ENCODE measurements at places on chromosomes 7 and 10.
A peak's percentile ranks its signal among the peaks of the same experiment; 100 is the strongest.

DNA sequence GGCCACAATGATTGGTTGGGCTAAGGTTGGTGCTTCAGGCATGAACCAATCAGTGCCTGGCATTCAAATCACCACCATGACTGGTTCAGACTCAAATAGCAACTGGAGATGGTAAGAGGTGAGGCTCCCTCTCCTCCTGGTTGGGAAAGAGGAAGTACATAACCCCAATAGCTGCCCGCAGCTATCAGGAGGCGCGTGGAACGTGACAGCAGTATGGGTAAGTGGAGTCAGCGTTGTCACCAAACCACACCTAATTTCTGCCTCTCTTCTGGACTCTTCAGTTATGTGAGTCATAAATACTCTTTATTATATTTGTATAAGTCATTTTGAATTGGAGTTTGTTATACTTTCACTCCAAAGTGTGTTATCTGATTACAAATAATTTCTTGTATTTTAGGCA is 17.9 kb upstream of the ITGA8 start:
- no peak for DNase-seq

DNA sequence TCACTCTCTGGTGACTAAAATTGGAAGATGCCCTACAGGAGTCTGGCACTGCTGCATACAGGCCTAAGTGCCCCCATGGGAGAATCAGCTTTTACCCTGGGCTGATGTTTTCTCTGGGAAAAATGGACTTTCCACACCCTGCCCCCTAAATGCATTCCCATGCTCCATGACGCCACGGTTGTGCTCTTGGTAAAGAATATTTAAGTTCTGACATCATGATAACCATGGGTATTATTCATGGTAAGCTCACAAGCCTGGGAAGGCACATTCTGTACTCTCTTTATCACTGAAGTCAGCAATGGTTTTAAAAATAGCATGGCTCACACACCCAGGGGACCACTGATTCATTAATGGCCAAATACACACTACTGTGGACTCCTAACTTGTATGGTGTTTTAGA is 43.4 kb downstream of the HIPK2 start:
- DNase-seq: no peak

DNA sequence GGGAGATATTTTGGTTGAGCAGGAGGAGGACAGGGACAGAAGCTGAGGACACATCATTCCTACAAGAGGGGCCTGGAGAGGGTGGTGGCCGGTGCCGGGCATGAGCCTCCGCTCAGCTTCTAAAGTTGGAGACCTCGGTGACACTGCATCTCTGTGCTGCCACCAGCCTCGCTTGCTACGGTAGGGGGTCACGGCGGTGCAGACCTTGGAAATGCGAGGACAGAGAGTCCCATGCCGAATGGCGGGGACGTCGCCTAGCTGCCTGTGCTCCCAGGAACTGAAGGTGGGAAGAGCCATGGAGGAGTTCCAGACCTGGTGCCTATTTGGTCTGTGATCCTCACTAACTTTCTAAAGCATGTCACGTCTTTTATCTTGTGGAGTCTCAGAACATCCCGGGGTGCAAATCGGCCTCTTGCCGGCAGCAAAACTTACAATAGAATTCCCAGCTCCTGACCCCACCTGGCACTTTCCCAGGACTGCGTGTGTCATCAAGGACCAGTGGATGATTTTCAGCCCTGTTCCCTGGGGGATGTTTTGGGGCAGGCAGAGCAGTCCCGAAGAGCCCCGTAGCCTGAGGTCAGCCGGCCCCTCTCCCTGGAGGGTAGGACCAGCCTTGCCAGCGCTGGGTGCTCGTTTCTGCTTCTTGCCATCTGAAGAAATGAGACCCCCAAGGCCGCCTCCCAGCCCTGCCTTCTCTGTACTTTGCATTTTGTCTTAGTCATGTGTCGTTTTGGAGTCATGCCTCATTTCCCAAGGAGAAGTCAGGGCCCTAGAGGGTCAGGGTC is 205.8 kb upstream of the SHH start:
- no peak for DNase-seq

DNA sequence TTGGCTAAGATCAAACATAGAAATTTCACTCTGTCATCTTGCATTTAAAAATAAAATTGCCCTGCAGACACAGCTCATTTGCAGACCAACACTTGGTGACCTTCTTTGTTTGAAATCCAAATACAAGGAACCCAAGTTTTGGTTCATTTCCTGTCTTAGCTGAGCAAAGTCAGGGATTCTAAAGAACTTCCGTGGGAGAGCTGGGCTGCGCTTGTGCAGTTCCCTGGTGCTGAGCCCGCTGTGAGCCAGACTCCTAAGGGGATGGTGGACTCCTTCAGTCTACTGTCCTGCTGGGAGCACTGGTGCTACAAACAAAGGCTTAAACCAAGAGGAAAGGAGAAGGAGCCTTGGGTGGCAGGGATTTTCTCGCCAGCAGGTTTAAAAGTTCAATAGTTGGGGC is 60.0 kb downstream of the MYOF start:
- no peak for DNase-seq

GRCh38 chr7:122887198-122887597 is 938 bp upstream of the CADPS2 start:
- DNase-seq: peak; percentile 36

DNA sequence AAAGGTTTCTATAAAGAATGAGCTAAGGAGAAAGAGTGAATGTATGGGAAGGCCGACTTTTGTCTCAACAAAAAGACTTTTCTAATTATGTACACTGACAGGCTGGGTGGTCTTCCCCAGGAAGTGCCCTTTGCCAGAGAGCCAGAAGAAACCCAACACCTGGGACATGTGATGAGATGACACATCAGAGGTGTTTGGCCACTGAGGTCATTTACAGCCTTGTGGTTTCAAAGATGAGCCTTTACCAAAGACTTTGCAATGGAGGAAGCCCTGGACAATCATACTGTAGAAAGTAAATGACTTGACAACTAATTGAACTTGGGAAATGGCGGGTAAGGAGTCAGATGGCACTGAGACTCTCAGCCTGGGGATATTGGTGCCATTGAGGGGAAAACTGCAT is 3.4 kb upstream of the NRG3 start:
- DNase-seq: no peak

DNA sequence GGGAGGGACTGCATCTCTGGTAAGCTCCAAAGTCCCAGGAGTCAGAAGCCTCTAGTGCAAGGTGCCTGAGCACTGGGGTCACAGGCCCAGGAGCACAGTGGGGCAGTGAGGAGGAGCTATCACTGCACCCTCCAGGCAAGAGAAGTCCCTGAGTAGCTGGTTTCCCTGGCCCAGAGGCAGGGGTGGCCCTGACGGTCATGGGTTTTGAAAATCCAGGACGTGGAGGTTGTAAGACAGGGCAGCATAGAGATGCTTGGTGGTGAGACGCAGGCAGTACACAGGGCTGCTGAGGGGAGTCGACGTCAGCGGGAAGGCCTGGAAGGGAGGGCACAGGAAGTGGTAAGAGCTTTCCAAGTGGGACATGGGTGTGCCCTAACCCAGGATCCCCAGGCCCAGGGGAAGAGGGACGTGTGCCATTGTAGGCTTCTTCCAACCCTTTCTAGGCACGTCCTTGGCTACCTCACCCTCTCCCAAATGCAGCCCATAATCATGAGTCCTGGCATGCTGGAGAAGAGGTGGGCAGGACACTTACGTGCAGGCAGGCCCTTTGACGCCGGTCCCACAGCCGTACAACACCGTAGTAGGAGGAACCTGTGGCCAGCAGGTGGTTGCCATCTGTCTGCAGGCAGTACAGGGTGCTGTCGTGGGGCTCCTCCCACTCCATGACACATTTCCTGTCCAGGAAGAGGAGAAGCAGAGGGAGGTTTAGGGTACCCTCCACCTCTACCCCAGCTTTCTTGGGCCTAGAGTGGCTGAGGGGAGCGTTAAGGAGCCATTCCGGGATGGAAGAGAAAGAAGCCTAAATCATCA is 23.2 kb downstream of the DPCD start:
- no peak for DNase-seq

GRCh38 chr10:62870866-62871265 is 54.7 kb upstream of the EGR2 start:
- no peak for DNase-seq

DNA sequence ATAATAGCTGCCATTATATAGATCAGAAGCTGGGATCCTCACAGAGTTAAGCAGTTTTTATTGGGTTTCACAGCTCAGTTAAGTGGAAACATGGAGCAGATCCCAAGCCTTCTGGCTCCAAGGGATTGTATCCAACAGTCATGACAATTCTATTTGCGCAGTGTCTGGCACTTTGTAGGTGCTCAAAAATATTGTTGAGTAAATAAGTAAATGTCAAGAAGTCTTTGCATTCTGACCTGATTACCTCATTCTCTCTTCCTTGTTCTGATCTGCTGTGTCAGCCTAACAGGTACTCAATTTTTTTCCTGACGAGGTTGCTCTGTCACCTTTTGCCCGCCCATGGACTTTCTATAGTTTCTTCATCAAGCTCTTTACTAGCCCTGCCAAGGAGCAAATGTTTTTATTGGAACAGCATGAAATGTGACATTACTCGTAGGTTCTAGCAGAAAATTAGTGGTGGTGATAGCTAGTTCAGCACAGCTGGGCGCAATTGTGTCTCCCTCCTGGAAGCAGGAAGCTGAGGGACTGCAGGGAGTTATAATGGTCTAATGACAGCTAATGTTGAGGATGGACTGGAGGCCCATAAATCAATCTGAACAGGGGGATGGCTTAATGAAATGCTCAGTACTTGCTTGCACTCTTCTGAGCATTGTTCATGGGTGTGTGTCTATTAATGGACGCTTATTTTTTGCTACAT is 680.2 kb downstream of the CCSER2 start:
- DNase-seq: no peak

DNA sequence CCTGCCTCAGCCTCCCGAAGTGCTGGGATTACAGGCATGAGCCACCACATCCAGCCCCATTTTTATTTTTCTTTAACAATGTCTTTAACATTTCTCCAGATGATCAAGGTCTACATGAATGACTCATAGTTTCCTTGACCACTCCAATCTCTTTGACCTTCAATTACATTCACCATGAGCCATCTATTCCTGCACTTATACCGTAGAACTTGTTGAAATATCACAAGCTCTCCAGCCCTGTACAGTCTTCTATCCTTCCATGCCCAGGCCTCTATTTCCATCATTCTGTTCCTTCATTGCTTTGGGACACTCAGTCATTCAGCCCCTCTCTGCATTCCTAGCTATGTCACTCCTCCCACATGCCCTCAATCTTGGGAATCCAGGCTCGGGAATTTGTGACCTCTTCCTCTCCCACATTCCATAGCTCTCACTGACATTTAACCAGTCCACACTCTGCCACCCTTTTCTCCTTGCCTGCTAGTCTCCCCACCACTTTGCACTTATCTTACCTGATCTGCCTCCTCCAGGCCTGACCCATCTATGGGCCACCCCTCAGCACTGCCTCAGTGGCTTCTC is 151.8 kb upstream of the STK17A start:
- no peak for DNase-seq

DNA sequence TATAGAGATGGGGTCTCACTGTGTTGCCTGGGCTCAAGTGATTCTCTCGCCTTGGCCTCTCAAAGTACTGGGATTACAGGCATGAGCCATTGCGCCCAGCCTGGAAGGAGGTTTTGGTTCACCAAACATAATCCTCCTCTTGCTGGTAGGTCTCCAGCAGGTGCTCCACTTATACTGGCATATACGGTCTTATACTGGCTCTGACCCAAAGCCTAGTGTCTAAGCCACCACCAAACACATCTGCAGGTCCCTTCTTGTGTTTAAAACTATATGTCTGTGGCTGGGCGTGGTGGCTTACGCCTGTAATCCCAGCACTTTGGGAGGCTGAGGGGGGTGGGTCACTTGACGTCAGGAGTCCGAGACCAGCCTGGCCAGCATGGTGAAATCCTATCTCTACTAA is 5.4 kb downstream of the MBLAC1 start:
- no peak for DNase-seq

- no peak for DNase-seq
Observed at GRCh38 chr7:91169830-91170191, 94.4 kb upstream of the FZD1 start.

DNA sequence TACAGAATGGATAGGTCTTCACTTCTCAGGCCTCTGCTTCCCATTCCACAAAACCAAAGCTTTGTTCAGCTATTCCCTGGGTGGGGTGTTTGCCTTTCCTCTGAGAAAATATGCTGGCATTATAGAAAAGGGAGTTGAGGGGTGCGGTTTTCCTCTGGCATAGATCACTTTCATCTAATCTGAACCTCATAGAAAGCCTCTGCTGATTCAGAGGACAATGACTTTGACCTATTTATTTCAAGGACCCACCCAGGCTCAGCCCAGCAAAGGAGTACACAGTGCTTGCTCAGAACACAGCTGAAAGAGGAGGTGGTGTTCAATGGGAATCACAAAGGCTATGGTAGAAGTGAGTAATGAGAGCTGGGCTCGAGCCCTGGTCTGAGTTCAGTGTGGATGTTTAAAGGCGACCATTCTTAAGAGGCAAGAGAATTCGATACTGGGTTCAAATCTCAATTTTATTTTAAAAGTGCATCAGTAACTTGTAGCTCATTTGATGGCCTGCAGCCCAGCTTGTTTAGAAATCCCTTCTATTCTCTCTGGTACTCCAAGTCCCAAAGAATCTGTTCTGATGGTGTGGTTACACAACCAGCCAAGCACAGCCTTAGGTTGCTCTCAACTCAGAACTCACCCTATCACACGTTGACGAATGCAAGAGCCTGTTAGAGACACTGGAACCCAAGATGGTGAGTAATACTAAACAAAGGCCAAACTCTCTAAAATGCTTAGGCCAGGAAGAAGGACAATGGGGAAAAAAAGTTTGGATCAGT is 1012.8 kb downstream of the LRMDA start:
- DNase-seq: no peak

DNA sequence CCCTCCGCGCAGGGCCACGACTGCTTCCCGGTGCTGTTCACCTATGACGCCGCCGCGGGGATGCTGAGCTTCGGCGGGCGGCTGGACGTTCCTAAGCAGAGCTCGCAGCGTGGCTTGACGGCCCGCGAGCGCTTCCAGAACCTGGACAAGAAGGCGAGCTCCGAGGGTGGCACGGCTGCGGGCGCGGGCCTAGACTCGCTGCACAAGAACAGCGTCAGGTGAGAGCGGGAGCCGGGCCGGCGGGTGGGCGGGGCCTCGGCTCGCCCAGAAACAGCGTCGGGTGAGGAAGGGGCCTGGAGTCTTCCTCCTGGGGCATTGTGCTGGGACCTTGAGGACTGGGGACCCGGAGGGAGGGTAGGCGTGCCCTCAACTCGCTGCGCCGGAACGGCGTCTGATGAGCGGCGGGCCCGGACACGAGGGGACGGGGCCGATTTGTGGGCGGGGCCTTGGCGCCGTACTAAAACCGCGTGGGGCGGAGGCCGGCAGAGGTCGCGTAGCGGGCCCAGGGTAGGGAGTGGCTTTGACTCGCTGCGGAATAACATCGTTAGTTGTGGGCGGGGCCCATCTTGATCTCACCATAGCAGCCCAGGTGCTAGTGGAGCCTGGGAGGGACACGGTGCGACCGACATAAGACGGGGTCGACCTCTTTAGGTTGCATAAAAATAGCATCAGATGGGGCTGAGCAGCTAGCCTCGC is 15.6 kb downstream of the PDAP1 start:
- DNase-seq: no peak

- DNase-seq: no peak
Observed at GRCh38 chr7:22660732-22661131, 66.3 kb upstream of the IL6 start.

GRCh38 chr7:80635998-80636397 is 2.4 kb upstream of the CD36 start:
- no peak for DNase-seq

Data from midbrain (tissue), 1 donor.